Activated CD4-positive, alpha-beta T cell treated with anti-CD3 and anti-CD28 coated beads, Interleukin-2, amount 10 ng/mL, durations not matched to agents 24 days and 14 days (primary cell): ENCODE measurements at places on chromosomes 13 and 19. TPM values are rescaled to one million over a fixed set of nuclear protein-coding genes. Genes with fewer than 3 reads are reported as not detected.

ZNF222 gene
- 1.1 and 1.8 TPM in 2 replicates for total RNA-seq

SIAH3 gene
- total RNA-seq: 0.05 TPM in 1 of 2 replicates, not detected in the other

VSIG10L gene
- 7.1 and 7.2 TPM in 2 replicates for total RNA-seq

CGB7 gene
- total RNA-seq: not detected in 2 replicates

NR2F6 gene
- total RNA-seq: 15.0 and 16.5 TPM in 2 replicates

MAST1 gene
- 1.6 and 2.4 TPM in 2 replicates for total RNA-seq

TRMT1 gene
- 153 and 155 TPM in 2 replicates for total RNA-seq

PGLYRP1 gene
- not detected in 2 replicates for total RNA-seq

BEST2 gene
- total RNA-seq: not detected in 2 replicates

PDX1 gene
- not detected in 2 replicates for total RNA-seq

RFPL4AL1 gene
- not detected in 2 replicates for total RNA-seq

PSG3 gene
- total RNA-seq: not detected in 2 replicates

CCDC70 gene
- not detected in 2 replicates for total RNA-seq

KLF1 gene
- total RNA-seq: 0.77 and 1.2 TPM in 2 replicates

ZNF772 gene
- 2.5 and 2.8 TPM in 2 replicates for total RNA-seq

ZSCAN22 gene
- total RNA-seq: 4.2 and 4.6 TPM in 2 replicates

KLK8 gene
- not detected in 2 replicates for total RNA-seq

SHISA7 gene
- not detected in 2 replicates for total RNA-seq
